B cell (primary cell): ENCODE measurements at places on chromosomes 2 and 18.

- DNase-seq = no peak
These were observed 908.4 kb upstream of the CRIM1 start for GRCh38 chr2:35447215-35447614.

GRCh38 chr2:1731963-1732768 lies 12.1 kb downstream of the PXDN start:
- no peak for DNase-seq

GRCh38 chr18:46427216-46427995 lies 229.6 kb downstream of the LOXHD1 start:
- no peak for DNase-seq

GRCh38 chr2:171271386-171271785 lies 110.7 kb upstream of the TLK1 start:
- DNase-seq = no peak

GRCh38 chr2:177164131-177164530 lies 48.5 kb upstream of the HNRNPA3 start:
- DNase-seq = no peak

DNA sequence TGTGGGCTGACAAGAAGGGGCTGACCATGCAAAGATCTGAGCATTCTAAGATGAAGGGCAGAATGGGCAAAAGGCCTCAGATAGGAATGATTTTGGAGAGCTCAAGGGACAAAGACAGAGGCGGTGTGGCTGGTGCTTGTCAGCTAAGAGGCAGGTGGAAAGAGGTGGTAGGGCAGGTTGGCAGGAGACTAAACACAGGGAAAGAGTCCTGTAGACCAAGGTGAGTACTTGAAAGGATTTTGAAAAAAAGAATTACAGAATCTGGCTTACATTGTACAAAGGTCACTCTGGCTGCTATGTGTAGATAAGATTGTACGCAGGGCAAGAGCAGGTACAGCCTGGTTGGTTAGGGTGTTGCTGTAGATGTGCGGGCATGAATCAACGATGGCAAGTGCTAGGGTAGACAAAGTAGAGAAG lies 50.6 kb downstream of the STK39 start:
- no peak for DNase-seq

- DNase-seq = no peak
These were observed 773 bp downstream of the CMPK2 start for GRCh38 chr2:6864923-6865345.

- DNase-seq = no peak
These were observed 1.1 kb downstream of the L3MBTL4 start for GRCh38 chr18:6413579-6414117.

DNA sequence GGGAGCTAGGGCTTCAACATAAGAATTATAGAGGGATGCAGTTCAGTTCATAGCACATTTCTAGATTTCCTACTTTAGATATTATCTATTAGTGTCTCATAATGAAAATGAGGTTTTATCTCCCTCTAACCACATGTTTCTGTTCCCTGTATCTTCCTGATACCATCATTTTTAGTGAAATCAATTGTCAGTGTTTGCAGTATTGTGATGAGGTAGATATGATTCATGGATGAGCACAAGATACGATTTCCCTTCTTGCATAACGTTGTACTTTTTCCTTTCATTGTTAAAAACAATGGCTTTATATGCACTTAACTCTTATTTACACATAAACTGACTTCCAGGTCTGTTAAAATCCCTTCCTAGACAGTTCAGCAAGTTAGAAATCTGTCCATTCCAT lies 211.4 kb downstream of the ZBTB7C start:
- no peak for DNase-seq

DNA sequence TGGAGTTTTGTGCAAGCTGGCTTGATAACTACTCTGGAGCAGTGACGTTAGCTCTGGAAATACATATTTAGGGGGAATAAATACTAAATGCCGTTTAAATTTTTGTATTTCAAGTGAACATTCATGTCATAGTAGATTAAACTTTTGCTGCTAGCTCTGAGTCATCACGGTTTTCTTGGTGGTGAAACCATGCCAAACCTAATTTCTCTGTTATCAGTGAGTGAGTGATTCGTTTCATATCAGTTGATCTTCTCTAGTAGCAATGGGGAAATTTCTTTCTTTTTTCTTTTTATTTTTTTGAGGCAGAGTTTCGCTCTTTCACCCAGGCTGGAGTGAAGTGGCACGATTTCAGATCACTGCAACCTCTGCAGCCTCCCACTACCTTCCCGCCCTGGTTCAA lies 211.1 kb downstream of the PTPRM start:
- DNase-seq = no peak
